ENCODE measurements at places on chromosomes 2 and 18. TPM values are rescaled to one million over a fixed set of nuclear protein-coding genes. Genes with fewer than 3 reads are reported as not detected.

Gene C2orf66
- total RNA-seq: 0.23 TPM

Gene BOD1L2
- not detected for total RNA-seq

Gene LIPG
- 32.4 TPM for total RNA-seq

Gene CCDC102B
- total RNA-seq: 6.5 TPM

Gene ALPG
- total RNA-seq: not detected

Gene RAB6D
- 0.52 TPM for total RNA-seq

Gene GCA
- 11.3 TPM for total RNA-seq
